ENCODE measurements at places on chromosomes 2 and 18. TPM values are rescaled to one million over a fixed set of nuclear protein-coding genes. Genes with fewer than 3 reads are reported as not detected.

The C1QL2 gene
- not detected for total RNA-seq

The DCDC2C gene
- total RNA-seq, result 0.46 TPM

The MAP3K19 gene
- not detected for total RNA-seq

The GLI2 gene
- 1.3 TPM for total RNA-seq

The UGT1A10 gene
- not detected for total RNA-seq

The PIEZO2 gene
- total RNA-seq, result 5.0 TPM

The COL6A3 gene
- total RNA-seq, result 82.6 TPM

The DIPK1C gene
- total RNA-seq, result not detected

The MLPH gene
- 41.3 TPM for total RNA-seq

GRCh38 chr2:127089478-127090235, 17.3 kb downstream of the BIN1 start:
- peaks cover 45% of the 10 kb centered on the region for H3K4me1 ChIP-seq
- no peak overlapping the region for H3K4me3 ChIP-seq
- no peaks in the 10 kb centered on the region for H3K36me3 ChIP-seq
- H3K27me3 ChIP-seq, result no peaks in the 10 kb centered on the region
- DNase-seq, result no peak

GRCh38 chr2:11140492-11140891, 14.8 kb upstream of the SLC66A3 start:
- no peaks in the 10 kb centered on the region for H3K27me3 ChIP-seq
- no peaks in the 10 kb centered on the region for H3K36me3 ChIP-seq
- no peak for DNase-seq

- DNase-seq, result no peak
- H3K4me1 ChIP-seq, result no peaks in the 10 kb centered on the region
- H3K36me3 ChIP-seq, result no peaks in the 10 kb centered on the region
- no peaks in the 10 kb centered on the region for H3K27me3 ChIP-seq
- no peak overlapping the region for H3K4me3 ChIP-seq
Measured at GRCh38 chr18:30888344-30888743, 154.2 kb downstream of the DSC3 start.

GRCh38 chr2:4101936-4102335, 398.6 kb downstream of the DCDC2C start:
- H3K4me1 ChIP-seq, result no peaks in the 10 kb centered on the region
- H3K36me3 ChIP-seq, result no peaks in the 10 kb centered on the region
- H3K27me3 ChIP-seq, result no peaks in the 10 kb centered on the region
- H3K4me3 ChIP-seq, result no peak overlapping the region

GRCh38 chr18:7741640-7742039, 174.5 kb downstream of the PTPRM start:
- H3K36me3 ChIP-seq, result no peaks in the 10 kb centered on the region
- no peak for DNase-seq
- no peaks in the 10 kb centered on the region for H3K27me3 ChIP-seq
- H3K27ac ChIP-seq, result peak overlapping the region; percentile 73

- no peaks in the 10 kb centered on the region for H3K27me3 ChIP-seq
- no peaks in the 10 kb centered on the region for H3K36me3 ChIP-seq
- no peak overlapping the region for H3K4me3 ChIP-seq
- no peak for DNase-seq
Measured at GRCh38 chr2:161578998-161579397, 45.2 kb upstream of the SLC4A10 start.

DNA sequence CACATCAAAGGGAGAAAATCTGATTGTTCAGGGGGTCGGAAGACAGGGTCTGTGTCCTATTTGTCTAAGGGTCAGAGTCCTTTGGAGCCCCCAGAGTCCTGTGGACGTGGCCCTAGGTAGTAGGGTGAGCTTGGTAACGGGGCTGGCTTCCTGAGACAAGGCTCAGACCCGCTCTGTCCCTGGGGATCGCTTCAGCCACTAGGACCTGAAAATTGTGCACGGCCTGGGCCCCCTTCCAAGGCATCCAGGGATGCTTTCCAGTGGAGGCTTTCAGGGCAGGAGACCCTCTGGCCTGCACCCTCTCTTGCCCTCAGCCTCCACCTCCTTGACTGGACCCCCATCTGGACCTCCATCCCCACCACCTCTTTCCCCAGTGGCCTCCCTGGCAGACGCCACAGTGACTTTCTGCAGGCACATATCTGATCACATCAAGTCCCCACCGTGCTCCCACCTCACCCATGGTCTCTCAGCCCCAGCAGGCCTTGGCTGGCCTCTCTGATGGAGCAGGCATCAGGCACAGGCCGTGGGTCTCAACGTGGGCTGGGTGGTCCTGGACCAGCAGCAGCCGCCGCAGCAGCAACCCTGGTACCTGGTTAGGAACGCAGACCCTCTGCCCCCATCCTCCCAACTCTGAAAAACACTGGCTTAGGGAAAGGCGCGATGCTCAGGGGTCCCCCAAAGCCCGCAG, 3.8 kb downstream of the PROC start:
- H3K4me1 ChIP-seq, result peaks cover 15% of the 10 kb centered on the region
- H3K27me3 ChIP-seq, result no peaks in the 10 kb centered on the region
- no peaks in the 10 kb centered on the region for H3K36me3 ChIP-seq
- no peak overlapping the region for H3K27ac ChIP-seq
- H3K4me3 ChIP-seq, result no peak overlapping the region

GRCh38 chr2:32746669-32747068, 118.8 kb downstream of the TTC27 start:
- peaks cover 5% of the 10 kb centered on the region for H3K4me1 ChIP-seq
- H3K27me3 ChIP-seq, result no peaks in the 10 kb centered on the region
- no peak for DNase-seq
- no peak overlapping the region for H3K27ac ChIP-seq
- H3K36me3 ChIP-seq, result no peaks in the 10 kb centered on the region

DNA sequence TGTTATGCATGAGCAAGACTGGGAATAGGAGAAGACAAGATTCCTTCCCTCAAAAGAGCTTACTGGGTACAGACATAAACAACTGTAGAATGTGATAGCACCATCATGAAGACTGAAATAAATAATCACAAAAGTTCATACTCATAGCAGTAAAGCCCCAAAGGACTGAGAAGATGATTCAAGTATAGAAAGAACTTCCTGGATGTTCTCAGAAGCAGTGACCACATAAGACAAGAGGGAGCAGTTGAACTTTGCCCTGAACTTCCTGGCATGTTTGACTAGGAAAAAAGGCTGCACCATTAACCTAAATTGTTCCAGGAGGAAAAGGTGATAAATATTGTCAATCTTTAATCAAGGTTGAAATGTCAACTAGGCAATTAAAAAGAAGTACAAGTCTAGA, 57.8 kb upstream of the CCDC141 start:
- no peak for DNase-seq
- no peaks in the 10 kb centered on the region for H3K27me3 ChIP-seq
- no peak overlapping the region for H3K4me3 ChIP-seq
- H3K36me3 ChIP-seq, result no peaks in the 10 kb centered on the region
- no peak overlapping the region for H3K27ac ChIP-seq

GRCh38 chr18:35041815-35042387, 688 bp downstream of the MAPRE2 start:
- peaks cover 17% of the 10 kb centered on the region for H3K4me1 ChIP-seq
- peak overlapping the region; percentile 95 for H3K4me3 ChIP-seq
- no peaks in the 10 kb centered on the region for H3K36me3 ChIP-seq
- H3K27me3 ChIP-seq, result no peaks in the 10 kb centered on the region
- peak overlapping the region; percentile 57 for H3K27ac ChIP-seq
- no peak for DNase-seq

DNA sequence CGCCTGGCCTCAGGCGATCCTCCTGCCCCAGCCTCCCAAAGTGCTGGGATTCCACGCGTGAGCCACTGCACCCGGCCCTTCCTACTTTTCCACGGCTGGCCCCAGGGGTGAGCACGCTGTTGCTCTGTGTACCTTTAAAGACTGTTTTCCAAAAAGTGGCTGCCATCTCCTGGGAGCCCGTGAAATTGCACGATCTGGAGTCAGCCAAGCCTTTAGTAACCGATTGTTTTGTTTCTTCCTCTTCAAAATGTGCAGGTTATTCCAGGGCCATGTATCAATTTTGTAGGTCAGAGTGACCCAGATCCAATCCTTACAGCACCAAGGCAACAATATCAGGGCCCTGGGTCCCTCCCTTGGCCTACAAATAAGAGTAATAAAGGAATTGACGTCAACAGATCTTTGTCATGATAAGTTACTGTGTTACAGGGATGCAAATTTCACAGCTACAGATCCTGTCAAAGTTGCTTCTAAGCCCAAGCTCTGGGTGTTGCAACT, 135.6 kb upstream of the ZNF236 start:
- H3K4me1 ChIP-seq, result peaks cover 7% of the 10 kb centered on the region
- H3K36me3 ChIP-seq, result no peaks in the 10 kb centered on the region

Data from thyroid gland (tissue), 4 donors.